Activated T-cell treated with anti-CD3 and anti-CD28 coated beads, Interleukin-2, amount 50 U/mL, for 72 hours (primary cell): ENCODE measurements at places on chromosomes 4 and X.

GRCh38 chr4:65624651-65625050 lies 45.6 kb downstream of the EPHA5 start:
- no peak for DNase-seq

DNA sequence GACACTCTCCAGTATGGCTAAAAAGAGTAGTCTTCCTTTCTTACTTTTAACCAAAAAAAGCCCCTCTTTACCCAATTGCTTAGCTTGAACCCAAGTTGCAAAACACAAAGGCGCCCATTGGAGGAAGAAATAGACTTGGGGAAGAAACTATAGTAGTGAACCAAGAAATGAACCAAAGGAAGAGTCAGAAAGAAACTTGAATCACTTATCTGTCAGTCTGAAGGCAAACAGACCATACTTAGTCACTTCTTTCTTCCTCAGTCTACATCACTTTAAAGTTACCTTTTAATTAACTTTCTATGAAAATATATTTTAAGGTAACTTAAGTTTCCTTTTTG lies 161.4 kb upstream of the GIMD1 start:
- DNase-seq = no peak

DNA sequence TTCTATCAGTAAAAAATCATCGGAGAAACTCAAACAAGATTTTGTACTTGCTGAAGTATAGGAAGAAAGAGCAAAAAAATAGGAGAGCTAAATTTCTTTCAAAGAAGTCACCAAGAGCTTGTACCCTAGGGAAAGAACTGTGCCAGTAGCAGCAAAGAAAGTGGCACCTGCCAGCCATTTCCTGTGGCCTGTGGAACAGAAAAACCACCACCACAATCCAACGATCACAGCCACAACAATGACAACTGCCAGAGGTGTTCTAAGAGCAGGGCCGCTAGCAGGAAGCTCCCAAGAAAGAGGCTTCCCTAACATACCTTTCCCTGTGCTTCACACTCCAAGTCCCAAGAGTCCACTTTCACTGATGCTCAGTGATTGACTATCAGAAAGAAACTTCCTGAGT lies 266.1 kb upstream of the GPC4 start:
- no peak for DNase-seq

- DNase-seq = no peak
Observed at GRCh38 chr4:109207061-109207460, 95.4 kb downstream of the COL25A1 start.

DNA sequence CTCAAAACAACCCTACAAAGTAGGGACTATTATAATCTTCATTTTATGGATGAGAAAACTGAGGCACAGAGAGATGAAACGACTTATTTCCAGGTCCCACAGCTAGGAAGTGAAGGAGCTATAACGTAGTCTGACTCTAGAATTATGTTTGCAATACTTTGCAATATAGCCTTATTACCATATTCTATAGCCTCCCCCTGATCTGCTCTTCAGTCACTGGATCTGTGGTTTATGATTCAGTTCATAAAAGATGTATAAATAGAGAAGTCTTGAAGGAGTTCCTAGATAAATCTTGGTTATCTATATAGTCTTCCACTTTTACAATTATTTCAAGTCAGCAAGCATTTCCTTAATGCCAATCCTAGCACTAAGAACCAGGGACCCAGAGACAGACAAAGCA lies 57.5 kb downstream of the OPHN1 start:
- DNase-seq = no peak

GRCh38 chrX:150362599-150363481 lies at the start of gene MAMLD1:
TSS of gene MAMLD1 (plus strand) at chrX:150363317. CDS start at chrX:150445517, 82,200 bp downstream.
- peak; percentile 55 for DNase-seq

GRCh38 chr4:113783701-113784100 lies 22.2 kb upstream of the CAMK2D start:
- no peak for DNase-seq

GRCh38 chr4:5662555-5662954 lies 45.8 kb downstream of the EVC2 start:
- DNase-seq = no peak

- DNase-seq = no peak
Observed at GRCh38 chr4:3655485-3655884, 110.7 kb upstream of the ADRA2C start.

- no peak for DNase-seq
Observed at GRCh38 chr4:95547715-95548471, 880 bp downstream of the UNC5C start.

GRCh38 chr4:139524062-139524631 lies 31.9 kb downstream of the SETD7 start:
- DNase-seq = no peak
